Heart left ventricle (tissue), 16 donors: ENCODE measurements at places on chromosomes 3 and 15. TPM values are rescaled to one million over a fixed set of nuclear protein-coding genes. Genes with fewer than 3 reads are reported as not detected.
A peak's percentile ranks its signal among the peaks of the same experiment; 100 is the strongest.

ZNF660 gene
- polyA plus RNA-seq: 0.49 TPM

ARL8B gene
- 32.9 TPM for polyA plus RNA-seq

DNA sequence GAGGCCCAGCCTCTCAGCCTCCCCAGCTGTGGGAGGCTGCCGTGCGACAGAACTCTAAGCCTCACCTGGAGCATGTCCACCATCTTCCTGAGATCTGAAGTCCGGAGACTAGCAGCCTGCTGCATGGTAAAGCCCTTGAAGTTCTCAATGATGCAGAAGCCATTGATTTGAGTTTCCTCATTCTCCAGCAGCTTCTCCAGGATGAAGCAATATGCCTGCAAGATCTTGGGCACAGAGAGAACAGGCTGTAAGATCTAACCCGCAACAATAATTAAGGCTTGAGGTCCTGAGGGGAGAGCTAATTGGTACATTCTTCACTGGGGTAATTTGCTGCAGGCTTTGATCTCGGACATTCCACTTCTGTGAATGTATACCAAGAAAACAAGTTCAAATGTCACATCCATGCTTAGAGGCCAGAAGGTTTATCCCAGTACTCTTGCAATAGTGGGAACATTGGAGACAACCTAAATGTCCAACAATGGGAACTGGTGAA lies 9.7 kb downstream of the RLBP1 start:
- DNase-seq: no peak

CMC1 gene
- polyA plus RNA-seq: 74.9 TPM

U2SURP gene
- polyA plus RNA-seq: 21.1 TPM

GRCh38 chr3:42509111-42509510 lies 6.7 kb downstream of the VIPR1 start:
- DNase-seq: no peak

- no peak for DNase-seq
Observed at GRCh38 chr3:69959581-69959980, 40.0 kb upstream of the SAMMSON start.

GNAI2 gene
- polyA plus RNA-seq: 180 TPM

GHRL gene
- 0.18 TPM for polyA plus RNA-seq

NKTR gene
- polyA plus RNA-seq: 10.7 TPM

DNA sequence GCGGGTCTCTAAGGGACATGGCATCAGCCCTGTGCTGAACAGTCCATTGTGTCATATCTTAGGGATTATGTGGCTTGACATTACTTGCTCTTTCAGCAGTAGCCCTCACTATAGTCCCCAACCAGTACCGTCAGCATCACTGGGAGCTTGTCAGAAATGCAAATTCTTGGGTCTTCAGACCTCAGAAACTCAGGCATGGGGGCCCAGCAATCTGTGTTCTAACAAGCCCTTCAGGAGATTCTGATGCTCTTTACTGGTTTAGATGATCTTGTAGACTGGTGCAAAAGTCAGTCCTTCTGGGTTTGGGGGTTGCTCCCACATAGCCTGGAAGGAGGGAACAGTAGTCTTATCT lies 39.0 kb upstream of the TRAK1 start:
- no peak for DNase-seq

SLC28A1 gene
- polyA plus RNA-seq: 0.17 TPM

GRCh38 chr3:141552440-141552991 lies 65.7 kb downstream of the RASA2 start:
- no peak for DNase-seq

- no peak for DNase-seq
Observed at GRCh38 chr15:51917493-51917892, 54.1 kb downstream of the LEO1 start.

DNA sequence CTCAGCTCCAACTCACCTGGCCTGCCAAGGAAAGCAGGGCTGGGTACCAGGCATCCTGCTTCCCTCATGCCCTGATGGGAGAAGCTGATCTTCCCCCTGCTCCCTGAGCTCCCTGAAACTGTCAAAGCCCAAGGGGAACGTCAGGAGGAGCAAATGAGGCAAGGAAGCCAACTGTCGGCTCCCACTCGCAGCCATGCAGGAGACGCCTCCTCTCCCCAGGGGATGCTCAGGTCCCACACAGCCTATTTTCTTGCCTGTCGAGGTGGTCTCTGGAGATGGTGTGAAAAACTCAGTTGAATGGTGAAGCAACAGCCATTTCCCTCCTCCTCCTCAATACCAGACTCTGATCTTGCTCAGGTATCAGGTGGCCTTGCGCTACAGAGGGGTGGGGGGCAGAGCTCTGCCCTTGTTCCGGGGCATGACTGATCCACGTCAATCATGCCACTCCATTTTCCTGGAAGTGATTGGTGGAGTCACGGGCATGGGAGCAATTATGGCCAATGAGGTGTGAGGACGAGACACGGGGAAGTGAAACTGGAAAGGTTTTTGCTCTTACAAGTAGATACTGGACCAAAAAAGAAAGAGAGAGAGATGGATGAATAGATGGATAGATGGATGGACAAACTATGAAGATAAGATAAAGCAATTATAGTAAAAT lies 58.2 kb downstream of the SLC6A1 start:
- DNase-seq: no peak

DNA sequence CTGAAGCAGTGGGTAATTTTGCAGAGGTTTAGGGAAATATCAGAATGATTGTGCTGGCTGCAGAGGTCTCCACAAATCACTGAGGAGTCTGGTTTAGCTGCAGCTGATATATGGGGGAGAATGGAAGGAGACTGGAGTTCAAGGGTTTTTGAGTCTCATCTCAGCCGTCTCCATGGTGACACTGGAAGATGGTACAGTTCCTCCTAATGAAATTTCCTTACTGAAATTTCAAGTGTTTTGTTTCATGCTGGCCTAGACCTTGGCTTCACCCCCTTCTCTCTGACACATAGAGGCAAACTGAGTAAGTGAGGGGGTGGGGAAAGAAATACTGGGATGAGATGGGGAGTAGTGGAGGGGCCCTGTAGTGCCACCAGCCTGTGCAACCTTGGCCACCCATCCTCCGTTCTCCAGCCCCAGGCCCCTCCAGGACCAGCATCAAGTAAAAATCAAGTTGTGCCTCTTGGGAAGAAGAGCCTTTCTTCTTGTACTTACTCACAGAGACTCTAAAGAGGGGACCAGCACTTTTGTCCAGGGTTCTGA lies 17.8 kb upstream of the MORF4L1 start:
- DNase-seq: no peak

GOLGA6L4 gene
- 2.2 TPM for polyA plus RNA-seq

GRCh38 chr3:187783098-187783497 lies 37.8 kb upstream of the BCL6 start:
- DNase-seq: peak; percentile 41

- no peak for DNase-seq
Observed at GRCh38 chr3:65587650-65588439, 450.9 kb downstream of the MAGI1 start.

DNA sequence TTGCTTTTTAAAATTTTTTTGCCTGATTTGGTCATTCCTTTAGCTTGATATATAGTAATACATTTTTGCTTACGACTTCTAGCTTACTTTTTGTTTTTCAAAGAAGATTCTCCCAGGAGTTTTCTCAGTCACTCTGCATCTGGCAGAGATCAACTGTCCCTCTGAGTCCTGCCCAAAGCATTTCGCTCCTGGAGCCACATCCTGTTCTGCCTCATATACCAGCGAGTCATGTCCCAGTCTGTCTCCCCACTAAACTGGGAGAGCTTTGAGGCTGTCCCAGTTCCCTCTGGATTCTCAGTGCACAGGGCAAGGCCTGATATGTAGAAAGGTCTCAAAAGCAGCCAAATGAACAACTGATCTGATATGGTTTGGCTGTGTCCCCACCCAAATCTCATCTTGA lies 326.3 kb downstream of the ARRDC4 start:
- DNase-seq: no peak

CEP19 gene
- polyA plus RNA-seq: 0.57 TPM

ZPLD1 gene
- polyA plus RNA-seq: 0.14 TPM

- DNase-seq: no peak
Observed at GRCh38 chr3:57709559-57709958, 16.7 kb upstream of the DENND6A start.

PRICKLE2 gene
- 3.9 TPM for polyA plus RNA-seq

CADM2 gene
- polyA plus RNA-seq: 0.19 TPM

LYZL4 gene
- not detected for polyA plus RNA-seq
